Ascending aorta (tissue), 2 donors: ENCODE measurements at places on chromosomes 1 and 21. TPM values are rescaled to one million over a fixed set of nuclear protein-coding genes. Genes with fewer than 3 reads are reported as not detected.

- H3K4me1 ChIP-seq = peaks cover 23% of the 10 kb centered on the region
- peaks cover 36% of the 10 kb centered on the region for H3K36me3 ChIP-seq
- peak overlapping the region; percentile 44 for H3K27ac ChIP-seq
- no peak overlapping the region for H3K4me3 ChIP-seq
- no peaks in the 10 kb centered on the region for H3K27me3 ChIP-seq
- DNase-seq = no peak
Measured at GRCh38 chr1:208090388-208091301, 153.5 kb downstream of the PLXNA2 start.

DNA sequence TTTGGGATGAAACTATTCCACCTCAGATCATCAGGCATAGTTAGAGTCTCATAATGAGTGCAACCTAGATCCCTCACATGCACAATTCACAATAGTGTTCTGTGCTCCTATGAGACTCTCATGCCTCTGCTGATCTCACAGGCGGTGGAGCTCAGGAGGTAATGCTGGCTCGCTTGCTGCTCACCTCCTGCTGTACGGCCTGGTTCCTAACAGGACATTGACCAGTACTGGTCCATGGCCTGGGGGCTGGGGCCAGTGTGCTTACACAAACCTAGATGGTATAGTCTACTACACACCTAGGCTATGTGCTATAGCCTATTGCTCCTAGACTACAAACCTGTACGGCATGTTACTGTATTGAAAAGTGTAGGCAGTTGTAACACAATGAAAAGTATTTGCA lies 448.4 kb downstream of the RPS6KC1 start:
- H3K4me3 ChIP-seq = no peak overlapping the region
- H3K27ac ChIP-seq = no peak overlapping the region
- H3K27me3 ChIP-seq = no peaks in the 10 kb centered on the region
- no peaks in the 10 kb centered on the region for H3K4me1 ChIP-seq
- no peak for DNase-seq

DNA sequence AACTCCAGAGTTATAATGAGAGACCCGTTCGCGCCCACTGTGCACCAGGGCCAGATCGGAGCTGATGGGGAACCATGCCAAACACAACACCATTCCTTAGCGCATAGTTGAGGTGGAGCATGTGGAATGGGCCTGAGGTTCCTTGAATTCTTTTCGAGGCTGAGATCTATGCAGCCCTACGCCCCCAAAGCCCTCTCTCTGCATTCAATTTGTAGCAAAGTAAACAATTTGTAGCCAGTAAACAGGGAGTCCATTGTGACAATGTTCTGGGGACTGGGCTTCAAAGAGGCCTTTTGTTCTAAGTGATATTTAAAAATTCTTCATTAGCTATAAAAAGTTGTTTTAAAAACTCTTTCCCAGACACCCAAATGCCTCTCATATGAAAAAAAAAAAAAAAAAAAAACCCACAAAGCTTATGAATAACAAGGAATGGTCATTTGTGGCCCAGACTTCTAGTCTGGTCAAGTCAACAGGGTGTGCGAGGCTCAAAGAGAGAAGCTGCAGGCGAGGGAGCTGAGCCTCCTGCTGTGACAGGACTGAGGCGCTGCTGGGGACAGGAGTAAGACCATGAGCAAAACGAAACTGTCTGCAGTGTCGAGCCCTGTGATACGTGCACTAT lies 30.6 kb upstream of the KCNE2 start:
- H3K27me3 ChIP-seq = no peaks in the 10 kb centered on the region
- peaks cover 33% of the 10 kb centered on the region for H3K4me1 ChIP-seq
- H3K4me3 ChIP-seq = no peak overlapping the region
- no peaks in the 10 kb centered on the region for H3K36me3 ChIP-seq

DNA sequence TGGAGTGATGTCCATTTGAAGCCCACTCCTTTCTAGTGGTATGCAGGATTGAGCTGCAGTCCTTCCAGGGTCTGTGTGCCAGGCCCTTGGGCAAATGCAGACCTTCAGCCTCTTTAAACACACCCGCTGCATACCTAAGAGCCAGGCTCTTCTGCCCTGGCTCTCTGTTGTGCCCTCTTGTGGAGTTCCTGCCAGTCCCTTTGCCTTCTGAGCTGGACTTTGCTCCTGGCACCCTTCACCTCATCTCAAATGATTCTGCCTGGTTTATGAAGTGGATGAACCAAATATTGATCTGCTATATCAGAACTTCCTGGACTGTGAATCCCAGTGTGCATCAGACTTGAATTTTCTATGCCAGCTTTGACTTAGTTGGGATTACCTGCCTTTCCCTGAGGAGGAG lies 158.8 kb downstream of the URB2 start:
- DNase-seq = no peak
- H3K4me1 ChIP-seq = no peaks in the 10 kb centered on the region
- H3K4me3 ChIP-seq = no peak overlapping the region
- no peaks in the 10 kb centered on the region for H3K36me3 ChIP-seq
- H3K27ac ChIP-seq = no peak overlapping the region

- no peaks in the 10 kb centered on the region for H3K36me3 ChIP-seq
- H3K4me1 ChIP-seq = peaks cover 6% of the 10 kb centered on the region
- H3K27ac ChIP-seq = no peak within 1 kb of the TSS
- H3K27me3 ChIP-seq = no peaks in the 10 kb centered on the region
- peak within 1 kb of the TSS; percentile 58 for H3K4me3 ChIP-seq
- no peak for DNase-seq
Measured at GRCh38 chr1:177170756-177171535, at the start of gene BRINP2. Gene BRINP2 (plus strand): TSS chr1:177170958. CDS start chr1:177229877, 58,919 bp downstream.

DNA sequence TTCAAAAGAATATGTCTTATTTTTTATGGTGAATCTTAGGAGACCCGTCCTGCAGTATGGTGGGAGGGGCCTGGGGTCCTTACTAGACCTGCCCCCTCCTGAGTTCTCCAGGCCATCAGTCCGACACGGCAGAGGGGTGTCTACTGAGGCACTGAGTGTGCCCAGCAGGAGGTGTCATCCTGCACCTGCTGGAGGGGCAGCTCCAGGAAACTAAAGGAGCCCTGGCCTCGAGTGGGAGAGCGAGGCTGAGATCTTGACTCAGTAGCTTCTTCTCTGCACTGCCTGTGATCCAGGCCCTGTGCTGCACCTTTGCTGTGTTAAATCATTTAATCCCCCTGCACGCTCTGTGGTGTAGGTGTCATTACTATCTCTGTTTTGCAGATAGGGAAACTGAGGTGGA lies 587.7 kb downstream of the PTPRU start:
- no peaks in the 10 kb centered on the region for H3K36me3 ChIP-seq
- H3K4me3 ChIP-seq = no peak overlapping the region
- H3K4me1 ChIP-seq = no peaks in the 10 kb centered on the region
- no peaks in the 10 kb centered on the region for H3K27me3 ChIP-seq

DNA sequence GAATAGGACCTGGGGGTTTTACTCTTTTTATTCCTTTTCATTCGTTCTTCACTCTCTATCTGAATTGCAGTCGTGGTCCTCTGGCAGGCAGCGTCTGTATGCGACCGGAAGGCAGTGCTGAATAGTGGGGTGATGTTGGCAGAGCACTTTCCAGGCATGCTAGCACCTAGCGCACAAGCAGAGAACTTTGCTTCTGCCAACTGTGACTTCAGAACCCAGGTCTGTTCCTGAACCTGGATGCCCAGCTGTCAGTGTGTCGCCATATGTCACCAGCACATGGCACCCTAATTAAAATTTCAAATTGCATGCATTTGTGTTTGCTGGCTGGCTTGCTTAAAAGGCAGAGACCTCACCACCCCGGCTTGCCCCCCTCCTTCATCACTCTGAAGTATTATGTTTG lies 116.2 kb downstream of the NFIA start:
- H3K27ac ChIP-seq = peak overlapping the region; percentile 92
- no peaks in the 10 kb centered on the region for H3K27me3 ChIP-seq
- no peak for DNase-seq
- H3K36me3 ChIP-seq = no peaks in the 10 kb centered on the region

Gene HES3
- total RNA-seq = not detected

Gene OR6Y1
- total RNA-seq = not detected

Gene FNBP1L
- 12.6 TPM for total RNA-seq

Gene RXFP4
- total RNA-seq = not detected
